ENCODE measurements at places on chromosomes 13 and 19.
A peak's percentile ranks its signal among the peaks of the same experiment; 100 is the strongest.

DNA sequence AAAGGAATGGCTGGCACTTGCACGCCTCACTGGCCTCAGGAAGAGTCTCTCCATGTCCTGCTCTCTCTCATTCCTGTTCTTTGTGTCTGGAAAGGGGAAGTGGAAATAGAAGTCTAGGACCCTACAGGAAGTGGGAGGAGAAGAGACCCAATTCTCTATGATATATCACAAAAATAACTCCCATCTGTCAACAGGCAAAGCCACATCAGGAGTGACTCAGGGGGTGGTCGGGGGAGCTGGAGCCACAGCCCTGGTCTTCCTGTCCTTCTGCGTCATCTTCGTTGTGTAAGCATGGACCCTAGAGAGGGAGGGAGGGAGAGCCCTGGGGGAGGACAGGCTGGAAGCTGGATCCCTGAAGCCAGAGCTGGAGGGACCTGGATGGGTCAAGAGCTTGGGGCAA, 3.0 kb downstream of the SIGLEC9 start:
- no peak for DNase-seq

GRCh38 chr13:97978651-97979050, 25.2 kb downstream of the IPO5 start:
- no peak for DNase-seq

GRCh38 chr19:42514449-42514848, 13.8 kb downstream of the CEACAM1 start:
- no peak for DNase-seq

GRCh38 chr19:13078897-13079541, 23.6 kb downstream of the LYL1 start:
- no peak for DNase-seq

- DNase-seq, result no peak
These were observed 331.6 kb downstream of the DLEU7 start for GRCh38 chr13:50511877-50512341.

- DNase-seq, result no peak
These were observed 279.9 kb downstream of the UQCRFS1 start for GRCh38 chr19:28933039-28933438.

- no peak for DNase-seq
These were observed 619.6 kb downstream of the KCTD12 start for GRCh38 chr13:76266561-76266960.

DNA sequence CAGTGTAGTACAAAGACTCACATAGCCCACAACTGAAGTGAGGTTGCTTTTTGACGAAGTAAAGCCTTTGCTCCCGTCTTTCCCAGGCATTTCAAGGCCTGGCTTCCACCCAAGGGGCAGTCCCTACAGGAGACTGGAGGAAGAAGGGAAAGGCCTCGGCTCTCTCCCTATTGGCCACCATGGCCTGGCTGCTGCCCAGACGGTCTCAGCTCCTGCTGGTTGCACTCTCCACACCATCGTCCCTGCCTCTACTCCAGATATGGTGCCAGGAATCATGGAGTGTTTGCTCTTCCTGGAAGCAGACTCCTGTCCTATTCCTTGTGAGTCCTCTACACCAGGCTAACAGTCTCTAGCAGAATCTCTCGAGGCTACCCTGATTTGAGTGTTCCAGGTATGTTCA, 124.1 kb upstream of the UQCRFS1 start:
- no peak for DNase-seq

GRCh38 chr19:57599377-57599760, 316 bp upstream of the ZNF530 start:
- no peak for DNase-seq

DNA sequence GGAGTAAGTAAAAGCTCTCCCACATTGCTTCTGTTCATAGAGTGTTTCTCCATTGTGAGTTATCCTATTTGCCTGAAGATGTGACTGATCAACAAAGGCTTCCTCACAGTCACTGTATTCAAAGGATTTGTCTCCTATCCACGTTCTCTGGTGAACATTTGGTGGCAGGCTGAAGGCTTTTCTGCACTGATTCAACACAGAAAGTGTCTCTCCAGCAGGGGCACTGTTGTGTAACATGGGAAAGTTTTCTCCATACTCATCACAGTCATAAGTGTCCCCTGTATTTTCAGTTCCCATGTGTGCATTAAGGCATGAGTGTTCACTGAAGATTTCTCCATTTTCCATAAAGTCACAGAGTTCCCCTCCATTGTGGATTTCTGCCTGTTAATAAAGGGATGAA, 17.6 kb downstream of the ZNF121 start:
- no peak for DNase-seq

DNA sequence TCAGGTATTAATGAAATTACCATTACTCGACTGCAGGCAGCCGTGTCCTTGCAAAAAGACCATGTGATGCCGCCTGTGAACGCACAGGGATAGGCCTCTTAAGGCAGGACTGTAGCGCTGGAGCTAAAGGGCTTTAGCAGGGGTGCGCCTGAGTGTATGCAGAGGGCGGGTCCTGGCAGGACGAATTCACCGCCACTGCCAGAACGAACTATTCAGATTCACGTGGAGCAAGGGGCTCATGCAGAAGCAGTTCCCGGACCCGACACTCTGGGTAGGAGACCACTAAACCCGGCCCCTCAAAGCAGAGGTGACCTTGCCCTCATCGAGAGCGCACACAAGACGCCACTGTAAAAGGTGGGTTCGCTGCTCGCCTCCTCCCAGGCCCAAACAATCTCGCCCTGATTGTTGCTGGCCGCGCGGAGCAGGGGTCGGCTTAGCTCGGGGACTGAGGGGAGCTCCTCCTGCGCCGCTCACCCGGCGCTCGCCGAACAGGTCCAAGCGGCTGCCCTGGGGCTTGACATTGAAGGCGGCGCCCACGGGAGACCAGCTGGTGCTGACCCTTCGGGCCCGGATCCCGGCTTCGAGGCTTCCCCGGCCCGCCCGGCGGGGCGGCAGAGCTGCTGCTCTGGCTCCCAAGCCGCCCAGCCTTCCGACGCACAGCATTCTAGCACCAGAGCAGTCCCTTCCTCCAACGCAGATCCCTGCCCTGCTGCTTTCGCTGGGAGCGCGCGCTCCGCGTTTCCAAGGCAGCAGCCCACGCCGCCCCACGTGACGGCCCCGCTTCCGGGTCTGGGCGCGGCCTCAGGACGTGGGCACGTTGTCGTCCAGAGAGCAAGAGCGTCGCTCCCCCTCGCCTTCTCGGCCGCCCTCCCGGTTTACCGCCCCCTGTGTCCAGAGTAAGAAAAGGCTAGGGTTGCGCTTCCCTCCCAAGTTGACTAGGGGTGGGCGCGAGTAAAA, at the start of gene MIPEP:
TSS of gene MIPEP (minus strand) at position 743 of the 957 bp plus-strand sequence. CDS start at position 663, 80 bp downstream.
- DNase-seq, result peak; percentile 86

DNA sequence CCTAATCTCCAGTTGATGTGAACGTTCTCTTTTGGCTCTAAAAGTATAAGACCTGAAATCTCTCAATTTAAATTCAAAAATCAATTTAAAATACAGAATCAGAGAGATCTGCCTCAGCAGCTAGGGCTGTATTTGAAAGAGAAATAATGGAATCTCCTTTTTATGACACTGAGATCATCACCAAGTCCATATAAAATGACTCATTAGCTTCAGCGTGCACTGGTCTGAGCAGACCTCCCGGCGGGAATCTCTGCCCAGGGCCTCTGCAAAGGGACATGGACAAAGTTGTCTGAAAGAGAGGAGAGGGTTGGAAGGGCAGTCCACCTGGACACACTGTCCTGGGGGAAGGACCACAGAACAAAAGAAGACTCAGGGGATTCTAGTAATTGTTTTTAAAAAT, 855.6 kb downstream of the EFNB2 start:
- DNase-seq, result no peak

GRCh38 chr19:11251650-11252314, 10.5 kb downstream of the DOCK6 start:
- no peak for DNase-seq

- no peak for DNase-seq
These were observed 371.3 kb downstream of the SLITRK5 start for GRCh38 chr13:88042489-88042888.

- no peak for DNase-seq
These were observed at the start of gene SIGLECL1 for GRCh38 chr19:51250786-51251467. Gene SIGLECL1 (plus strand): TSS chr19:51251080. CDS start chr19:51264073, 12,993 bp downstream.

DNA sequence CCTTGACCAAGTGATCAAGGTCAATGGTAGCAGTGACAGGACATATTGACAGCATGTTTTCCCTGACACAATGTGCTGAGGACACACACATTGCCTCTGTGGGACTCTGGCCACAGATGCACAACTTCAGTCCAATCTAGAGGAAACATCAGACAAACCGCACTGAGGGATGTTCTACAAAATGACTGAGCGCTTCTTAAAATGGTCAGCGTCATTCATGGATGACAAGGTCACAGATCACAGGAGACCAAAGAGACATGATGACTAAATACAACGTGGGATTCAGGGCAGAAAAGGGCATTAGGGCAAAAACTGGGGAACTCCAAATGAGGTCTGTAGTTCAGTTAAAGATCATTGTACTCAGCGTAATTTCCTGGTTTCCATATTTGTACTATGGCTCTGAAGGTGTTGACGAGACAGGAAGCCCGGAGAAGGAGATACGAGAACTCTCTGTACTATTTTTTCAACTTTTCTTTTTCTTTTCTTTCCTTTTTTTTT, 20.6 kb downstream of the PBX4 start:
- peak; percentile 51 for DNase-seq

- no peak for DNase-seq
These were observed 7.9 kb downstream of the LRP3 start for GRCh38 chr19:33201886-33202545.

DNA sequence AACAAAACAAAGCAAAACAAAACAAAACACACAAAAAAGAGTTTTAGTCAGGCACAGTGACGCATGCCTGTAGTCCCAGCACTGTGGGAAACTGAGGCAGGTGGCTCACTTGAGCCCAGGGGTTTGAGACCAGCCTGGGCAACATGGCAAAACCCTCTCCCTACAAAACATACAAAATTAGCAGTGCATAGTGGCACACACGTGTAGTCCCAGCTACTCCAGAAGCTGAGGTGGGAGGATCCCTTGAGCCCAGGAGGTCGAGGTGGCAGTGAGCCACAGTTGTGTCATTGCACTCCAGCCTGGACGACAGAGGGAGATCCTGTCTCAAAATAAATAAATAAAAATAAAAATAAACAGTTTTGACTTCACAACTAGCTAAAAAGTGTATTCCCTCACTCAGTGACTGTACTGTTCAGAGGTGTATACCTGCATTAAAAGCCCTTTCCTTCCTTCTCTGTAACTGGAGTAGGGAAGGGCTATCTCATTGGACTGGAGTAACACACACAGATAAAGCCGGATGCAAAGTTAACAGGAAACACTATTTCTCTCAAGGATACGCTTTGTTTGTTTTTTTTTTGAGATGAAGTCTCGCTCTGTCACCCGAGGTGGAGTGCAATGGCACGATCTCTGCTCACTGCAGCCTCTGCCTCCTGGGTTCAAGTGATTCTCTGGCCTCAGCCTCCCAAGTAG, 3.7 kb upstream of the BAX start:
- no peak for DNase-seq
